SK-MEL-5 (cell line): ENCODE measurements at places on chromosomes 12 and 14.

DNA sequence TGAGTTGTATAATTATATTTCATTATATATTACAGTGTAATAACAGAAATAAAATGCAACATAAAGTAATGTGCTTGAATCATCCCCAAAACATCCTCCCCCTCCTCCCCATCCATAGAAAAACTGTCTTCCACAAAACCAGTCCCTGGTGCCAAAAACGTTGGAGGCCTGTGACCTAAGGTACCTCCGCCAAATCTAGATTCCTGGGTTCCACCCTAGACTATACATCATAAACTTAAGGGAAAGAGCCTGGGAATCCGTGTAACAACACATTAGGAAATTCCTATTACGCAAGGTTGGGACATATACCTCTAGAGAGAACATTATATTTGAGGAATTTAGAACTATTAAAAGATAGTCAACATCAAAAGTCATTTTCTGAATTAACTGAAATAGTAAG, 38.0 kb downstream of the SPPL3 start:
- DNase-seq, result no peak

- peak; percentile 17 for DNase-seq
Observed at GRCh38 chr14:53953828-53954550, 2.6 kb downstream of the BMP4 start.

- no peak for DNase-seq
Observed at GRCh38 chr12:6953442-6954315, 2.5 kb downstream of the PTPN6 start.

DNA sequence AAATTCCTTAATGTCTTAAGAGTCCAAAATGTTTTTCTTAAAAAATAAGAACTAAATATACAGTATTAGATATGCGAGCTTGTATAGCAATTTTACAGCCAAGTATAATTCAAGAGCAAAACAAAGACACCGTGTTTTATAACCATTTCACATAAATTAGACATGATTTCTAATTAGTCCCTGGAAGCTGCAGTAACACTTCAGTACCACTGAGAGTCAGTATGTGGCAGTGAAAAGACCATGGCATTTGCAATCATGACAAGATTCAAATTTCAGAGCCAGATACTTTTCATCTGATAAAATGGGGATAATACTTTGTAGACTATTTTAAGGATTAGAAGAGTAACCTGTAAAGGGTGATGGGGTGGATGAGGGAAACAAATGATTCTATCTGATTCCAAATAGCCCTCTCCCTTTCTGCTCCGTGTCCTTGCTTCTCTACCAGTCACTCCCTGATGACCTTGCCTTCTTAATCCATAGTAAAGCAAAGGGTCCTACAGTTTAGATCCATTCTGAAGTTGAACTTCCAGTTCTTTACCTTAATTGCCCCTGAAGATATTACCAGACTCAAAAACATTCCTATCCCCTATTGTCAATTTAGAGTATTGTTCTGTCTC, 145.4 kb upstream of the ABCD2 start:
- DNase-seq, result peak; percentile 58

- DNase-seq, result peak; percentile 80
Observed at GRCh38 chr14:93975791-93976476, 436 bp downstream of the ASB2 start.

GRCh38 chr14:61930101-61930857, 168.1 kb downstream of the SNAPC1 start:
- DNase-seq, result no peak

DNA sequence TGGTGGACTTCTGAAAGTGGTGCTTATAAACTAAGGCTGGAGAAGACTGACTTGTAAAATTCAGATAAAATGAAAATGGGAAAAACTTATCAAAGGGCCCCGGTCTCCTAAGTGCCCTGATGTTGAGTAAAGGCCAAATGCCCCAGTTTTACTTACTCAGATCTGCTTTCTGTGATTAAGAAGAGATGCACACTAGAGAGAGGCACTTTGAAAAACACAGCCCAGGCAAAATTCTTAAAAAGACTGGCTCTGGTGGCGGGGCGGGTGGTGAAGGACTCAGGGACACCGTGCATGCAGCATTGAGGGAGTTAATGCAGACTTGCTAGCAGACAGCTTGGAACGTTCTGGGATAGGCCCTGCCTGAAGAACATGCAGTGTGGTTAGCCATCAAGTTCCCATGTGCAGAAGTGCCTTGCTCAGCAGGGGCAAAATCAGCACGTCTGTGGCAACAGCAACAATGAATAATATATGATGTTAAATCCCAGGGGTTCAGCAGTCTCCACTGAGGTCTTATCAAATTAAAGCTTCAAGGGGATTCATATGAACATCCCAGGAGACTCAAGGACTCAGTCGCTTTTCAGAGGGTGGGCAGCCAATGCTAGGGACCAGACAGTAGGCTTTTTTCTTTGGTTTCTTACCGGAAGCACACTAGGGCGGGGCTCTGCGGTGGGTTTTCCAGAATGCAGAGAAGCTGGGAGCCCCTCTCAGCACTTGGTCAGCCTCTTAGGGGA, 105.0 kb downstream of the DAD1 start:
- no peak for DNase-seq

- no peak for DNase-seq
Observed at GRCh38 chr12:12546314-12546772, 16.3 kb downstream of the DUSP16 start.

DNA sequence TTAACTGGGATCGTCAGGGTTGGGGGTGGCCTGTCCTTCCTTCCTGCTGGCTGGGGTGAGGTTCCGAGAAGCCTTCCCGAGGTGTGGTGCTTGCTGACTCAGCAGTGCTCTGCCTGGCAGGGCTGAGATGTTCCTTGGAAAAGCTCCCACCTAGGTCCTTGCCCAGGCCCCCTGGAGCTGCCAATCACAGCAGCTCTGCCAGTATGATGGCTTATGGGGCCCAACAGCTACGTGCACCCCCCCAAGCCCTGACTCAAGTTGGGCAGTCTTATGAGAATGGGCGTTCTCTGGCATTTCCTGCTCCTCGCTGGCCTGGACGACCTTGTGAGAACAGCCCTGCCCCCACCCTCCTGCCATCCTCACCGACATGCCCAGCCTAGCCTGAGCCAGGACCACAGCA, 292.2 kb upstream of the CRY1 start:
- no peak for DNase-seq

DNA sequence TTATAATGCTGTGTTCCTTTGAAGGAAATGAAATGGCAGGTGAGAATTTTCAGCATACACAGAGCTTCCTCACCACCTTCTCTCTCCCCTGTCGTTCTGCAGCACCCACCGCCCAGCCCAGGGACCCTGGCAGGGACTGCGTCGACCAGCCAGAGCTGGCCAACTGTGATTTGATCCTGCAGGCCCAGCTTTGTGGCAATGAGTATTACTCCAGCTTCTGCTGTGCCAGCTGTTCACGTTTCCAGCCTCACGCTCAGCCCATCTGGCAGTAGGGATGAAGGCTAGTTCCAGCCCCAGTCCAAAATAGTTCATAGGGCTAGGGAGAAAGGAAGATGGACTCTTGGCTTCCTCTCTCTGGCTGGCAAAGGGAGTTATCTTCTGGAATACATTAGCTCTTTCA, 35.1 kb downstream of the PAPLN start:
- no peak for DNase-seq
